ENCODE measurements at places on chromosomes 3 and 15.

GRCh38 chr3:28637742-28638141 lies 289.1 kb upstream of the AZI2 start:
- no peak for DNase-seq

DNA sequence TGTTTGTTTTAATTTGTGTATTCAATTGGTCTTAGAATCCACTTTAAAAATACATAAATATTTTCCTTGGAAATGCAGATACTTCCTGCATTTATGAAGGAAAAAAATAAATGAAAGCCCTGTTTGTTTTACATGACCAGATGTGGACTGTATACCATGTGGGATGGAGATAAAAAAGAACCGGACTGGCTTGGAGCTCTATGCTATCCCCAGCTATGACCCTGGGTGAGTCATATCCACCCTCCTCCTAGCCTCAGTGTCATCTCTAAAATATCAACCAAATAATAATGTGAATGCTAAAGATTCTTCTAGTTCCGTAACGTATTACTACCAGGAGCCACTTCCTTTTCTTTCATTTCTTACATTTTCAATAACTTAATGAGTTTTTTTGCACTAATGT lies 44.5 kb upstream of the PDZRN3 start:
- no peak for DNase-seq

GRCh38 chr15:70560617-70561328 lies 202.6 kb downstream of the UACA start:
- no peak for DNase-seq

DNA sequence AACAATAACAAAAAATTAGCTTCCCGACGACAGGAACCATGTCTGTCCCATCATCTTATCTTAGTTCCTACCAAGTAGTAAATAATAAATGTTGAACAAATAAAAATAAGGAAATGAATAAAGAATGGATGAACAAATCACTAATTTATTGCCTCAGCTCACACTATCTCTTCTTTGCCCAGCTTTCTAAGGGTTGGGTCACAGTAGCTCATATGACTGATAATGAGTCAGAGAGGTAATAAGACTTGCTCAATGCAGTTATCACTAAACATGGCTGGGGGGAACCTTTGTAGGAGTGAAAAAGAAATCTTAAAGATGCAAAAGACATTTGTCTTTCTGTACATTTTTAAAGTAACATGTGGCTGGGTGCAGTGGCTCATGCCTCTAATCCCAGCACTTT lies 182.2 kb downstream of the WDR76 start:
- no peak for DNase-seq

DNA sequence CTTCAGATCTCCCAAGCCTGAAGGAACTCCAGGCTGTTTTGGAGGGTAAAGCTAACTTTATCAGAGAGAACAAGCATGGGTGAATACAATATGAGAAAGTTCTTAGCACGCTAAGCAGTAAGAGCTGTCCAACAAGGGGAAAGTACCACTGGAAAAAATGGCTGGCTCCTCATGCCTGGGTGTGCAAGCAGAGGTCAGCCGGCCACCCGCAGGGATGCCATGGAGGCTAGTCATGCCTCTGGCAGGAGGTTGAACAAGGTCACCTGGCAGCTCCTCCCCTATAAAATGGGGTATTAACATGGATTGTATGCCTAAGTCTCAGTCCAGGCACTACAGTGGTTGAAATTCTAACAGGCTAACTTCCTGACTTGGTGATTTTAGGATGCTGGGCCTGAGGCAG lies 75.4 kb upstream of the SLC6A1 start:
- DNase-seq = no peak

DNA sequence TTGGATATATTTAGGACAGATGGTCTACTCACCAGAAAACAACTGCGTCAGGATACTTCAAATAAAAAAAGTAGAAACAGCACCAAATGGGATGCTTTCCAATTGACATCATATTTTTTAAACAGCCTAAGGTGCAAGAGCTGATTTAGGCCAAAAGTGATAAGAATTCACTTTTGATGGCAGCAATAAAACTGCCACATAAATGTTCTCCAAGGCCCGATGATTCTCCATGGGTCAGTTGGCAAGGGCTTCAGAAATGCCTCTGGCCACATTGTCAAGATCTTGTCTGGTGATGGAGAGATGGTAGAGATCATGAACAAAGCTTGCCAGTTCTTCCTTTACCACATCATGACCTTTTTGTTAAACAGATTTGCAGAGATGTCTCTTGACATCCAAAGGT lies 38.9 kb downstream of the LDHAL6B start:
- DNase-seq = no peak

- no peak for DNase-seq
Observed at GRCh38 chr3:189108067-189108466, 63.7 kb upstream of the TPRG1 start.

Data from activated CD4-positive, alpha-beta T cell treated with anti-CD3 and anti-CD28 coated beads, Interleukin-2, amount 50 U/mL, for 24 hours (primary cell).